Stomach (tissue), 19 donors: ENCODE measurements at places on chromosomes 5 and 9. TPM values are rescaled to one million over a fixed set of nuclear protein-coding genes. Genes with fewer than 3 reads are reported as not detected.

GRCh38 chr5:40909264-40909663, at the start of gene C7:
C7 (plus strand) TSS chr5:40909497; CDS start chr5:40909611, 114 bp downstream.
- no peak for DNase-seq

DNA sequence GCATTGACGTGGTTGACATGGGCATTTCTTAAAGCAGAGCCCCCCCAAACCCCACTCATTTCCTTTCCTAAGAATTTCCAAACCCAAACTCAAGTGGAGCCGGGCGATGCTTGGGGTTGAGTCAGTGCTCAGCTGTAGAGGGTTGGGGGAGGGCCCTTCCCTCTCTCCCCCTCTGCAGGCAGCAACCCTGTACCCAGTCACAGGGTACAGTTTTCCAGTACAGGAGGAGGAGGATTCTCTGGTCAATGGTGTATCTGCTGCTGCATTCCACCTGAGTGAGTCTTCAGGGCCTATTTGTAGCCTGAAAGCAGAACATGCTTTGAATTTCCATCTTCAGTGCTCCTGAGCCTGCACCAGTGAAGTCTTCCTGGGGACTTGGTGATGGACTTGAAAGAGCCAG, 55.8 kb downstream of the ENTREP1 start:
- DNase-seq: no peak

LCN15 gene
- not detected for total RNA-seq

DNA sequence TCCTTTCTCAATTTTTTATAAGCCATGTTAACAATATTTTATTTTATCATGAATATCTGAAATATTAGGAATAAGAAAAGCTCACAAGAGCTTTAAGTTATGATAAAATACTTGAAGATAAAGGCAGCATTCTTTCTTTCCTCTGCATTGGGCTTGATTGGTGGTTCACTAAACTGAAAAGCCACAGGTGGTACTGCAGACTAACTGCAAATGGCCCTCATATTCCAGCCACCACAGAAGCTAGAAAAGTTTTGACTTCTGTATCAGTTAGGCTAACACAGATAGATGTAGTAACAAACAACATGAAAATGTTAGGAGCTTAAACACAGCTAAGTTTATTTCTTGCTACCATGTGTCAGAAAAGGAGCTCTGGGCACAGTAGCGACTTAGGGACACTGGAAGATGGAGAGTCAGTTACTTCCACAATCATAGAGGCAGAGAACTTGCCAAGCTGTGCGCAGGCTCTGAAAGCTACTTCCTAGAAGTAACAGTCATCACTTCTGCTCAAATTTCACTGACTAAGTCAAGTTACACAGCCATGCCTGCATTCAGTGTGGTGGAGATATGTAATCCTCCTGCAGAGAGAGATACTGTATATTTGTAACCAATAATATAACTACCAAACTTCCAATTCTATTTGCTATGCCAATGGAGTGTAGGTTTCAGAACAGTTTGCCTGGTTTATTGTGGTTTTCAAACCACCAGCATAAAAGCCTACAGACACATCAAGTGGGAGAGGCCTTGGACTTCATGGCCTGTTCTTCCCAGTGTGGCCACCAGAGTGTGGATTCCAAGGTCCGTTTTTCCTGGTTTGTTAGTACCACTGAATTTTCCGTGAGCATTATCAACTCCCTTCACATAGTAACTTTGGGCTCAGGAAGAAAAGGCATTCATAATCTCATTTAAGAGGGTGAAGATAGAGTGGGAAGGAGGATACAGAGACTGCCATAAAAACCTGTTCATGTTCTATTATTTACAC, 268.3 kb downstream of the PJA2 start:
- no peak for DNase-seq

AMBP gene
- not detected for total RNA-seq

GRCh38 chr9:111118256-111118948, 80.1 kb upstream of the LPAR1 start:
- DNase-seq: no peak

GRCh38 chr5:177312649-177313181, 1.0 kb upstream of the MXD3 start:
- peak; percentile 66 for DNase-seq

GRCh38 chr9:133627341-133627740, 8.8 kb upstream of the DBH start:
- DNase-seq: no peak

GRCh38 chr5:9653811-9654210, 23.7 kb upstream of the TAS2R1 start:
- DNase-seq: peak; percentile 43

MARCHF3 gene
- not detected for total RNA-seq

CAPSL gene
- total RNA-seq: not detected

- peak; percentile 40 for DNase-seq
Observed at GRCh38 chr9:37994639-37995347, 74.2 kb downstream of the SHB start.

DNA sequence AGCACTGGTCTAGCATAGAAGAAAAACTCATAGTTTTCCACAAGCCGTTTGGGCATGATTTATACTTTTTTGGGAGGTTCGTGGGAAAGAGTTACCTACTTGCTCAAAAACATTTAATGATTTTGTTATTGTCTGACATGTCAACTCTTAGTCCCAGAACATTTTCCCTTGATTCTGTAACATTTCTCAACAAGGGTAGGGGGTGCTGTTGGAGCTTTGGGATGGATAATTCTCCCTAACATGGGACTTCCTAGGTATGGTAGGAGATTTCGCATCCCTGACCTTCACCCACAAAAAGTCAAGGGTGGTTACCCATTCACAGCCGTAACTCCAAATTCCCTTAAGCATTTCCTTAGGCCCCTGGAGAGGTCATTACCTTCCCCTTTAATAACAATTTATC, 378.0 kb downstream of the YTHDC2 start:
- DNase-seq: no peak

- no peak for DNase-seq
Observed at GRCh38 chr5:141839015-141839513, 39.1 kb downstream of the PCDH1 start.

DNA sequence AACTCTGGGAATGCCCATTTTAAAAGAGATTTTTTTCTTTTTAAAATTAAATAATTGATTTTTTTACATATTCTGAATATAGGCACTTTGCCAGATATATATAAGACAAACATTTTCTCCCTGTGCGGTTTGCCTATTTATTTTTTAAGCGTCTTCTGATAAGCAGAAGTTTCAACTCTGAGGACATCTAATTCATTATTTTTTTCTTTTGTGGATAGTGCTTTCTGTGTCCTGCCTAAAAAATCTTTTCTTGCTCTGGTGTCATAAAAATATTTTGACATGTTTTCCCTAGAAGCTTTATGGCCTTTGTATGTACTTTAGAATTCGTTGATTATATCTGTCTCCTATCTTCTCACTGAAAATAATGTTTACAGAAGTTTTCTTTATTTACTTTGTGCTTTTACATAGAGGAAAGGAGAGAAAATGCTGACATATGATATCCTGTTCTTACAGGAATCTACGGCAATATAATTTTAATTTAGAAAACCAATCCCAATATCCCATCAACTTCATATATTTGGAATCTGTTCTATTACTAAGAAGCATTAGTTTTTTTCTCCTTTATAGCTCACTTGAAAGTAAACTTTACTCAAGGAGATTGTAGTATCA, 111.9 kb upstream of the EFNA5 start:
- no peak for DNase-seq

DNA sequence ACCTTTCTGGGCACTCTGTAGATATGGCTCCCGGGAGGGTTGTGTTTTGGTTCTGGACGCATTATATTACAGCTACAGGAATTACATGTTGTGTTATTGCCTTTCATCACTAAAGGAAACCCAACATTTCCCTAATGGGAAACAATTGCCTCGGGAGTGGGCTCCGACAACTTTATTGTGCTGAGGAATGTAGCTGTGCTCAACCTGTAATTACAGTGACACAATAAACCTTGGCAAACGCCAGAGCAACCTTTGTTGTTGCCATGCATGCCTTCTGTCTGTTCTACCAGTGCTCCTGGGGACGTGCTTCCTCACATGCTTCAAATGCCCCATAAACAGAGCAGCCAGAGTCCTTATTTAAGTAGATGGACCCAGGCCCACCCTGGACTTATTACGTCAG, 182.4 kb downstream of the DIRAS2 start:
- no peak for DNase-seq

DNA sequence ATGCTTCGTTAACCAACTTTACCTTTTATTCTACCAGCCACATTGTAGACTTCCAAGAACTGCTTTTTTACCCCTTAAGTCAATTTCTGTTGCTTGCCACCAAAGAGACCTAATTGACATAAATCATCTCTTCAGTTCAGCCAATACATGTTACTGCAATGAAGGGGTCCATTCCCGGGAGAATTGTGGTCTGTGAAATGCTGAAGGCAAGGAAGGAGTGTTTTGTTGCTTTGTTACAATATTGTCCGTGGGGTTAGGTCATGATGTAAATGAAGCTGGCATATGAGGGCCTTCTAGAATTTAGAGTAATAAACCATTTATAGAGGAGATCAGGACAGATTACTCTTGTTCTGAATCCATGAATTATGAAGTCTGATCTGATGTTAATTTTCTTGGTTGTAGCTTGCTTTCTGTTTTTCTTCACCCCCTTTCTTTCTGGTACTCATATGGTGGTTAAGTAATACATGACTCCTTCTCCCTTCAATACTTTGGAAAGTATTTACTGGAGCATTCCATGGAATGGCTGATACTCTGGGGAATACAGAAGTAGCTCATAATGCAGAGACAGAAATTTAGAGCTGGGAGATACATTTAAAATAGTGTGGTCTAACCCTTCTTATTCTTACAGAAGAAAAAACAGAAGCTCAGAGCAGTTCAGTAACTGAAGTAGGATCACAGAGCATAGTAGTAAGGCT, 297.0 kb upstream of the CLINT1 start:
- no peak for DNase-seq

GRCh38 chr9:84754881-84755280, 85.4 kb downstream of the NTRK2 start:
- DNase-seq: peak; percentile 10

DNA sequence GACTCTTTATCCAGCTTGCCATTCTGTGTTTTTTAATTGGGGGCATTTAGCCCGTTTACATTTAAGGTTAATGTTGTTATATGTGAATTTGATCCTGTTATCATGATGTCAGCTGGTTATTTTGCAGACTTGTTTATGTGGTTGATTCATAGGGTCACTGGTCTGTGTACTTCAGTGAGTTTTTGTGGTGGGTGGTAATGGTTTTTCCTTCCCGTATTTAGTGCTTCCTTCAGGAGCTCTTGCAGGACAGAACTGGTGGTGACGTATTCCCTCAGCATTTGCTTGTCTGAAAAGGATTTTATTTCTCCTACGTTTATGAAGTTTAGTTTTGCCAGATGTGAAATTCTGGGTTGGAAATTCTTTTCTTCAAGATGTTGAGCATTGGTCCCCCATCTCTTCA, 381.1 kb downstream of the MAN2A1 start:
- DNase-seq: no peak

HTR1A gene
- not detected for total RNA-seq

FAXDC2 gene
- 65.2 TPM for total RNA-seq

- no peak for DNase-seq
Observed at GRCh38 chr5:54453046-54453445, 2.5 kb upstream of the HSPB3 start.

DNA sequence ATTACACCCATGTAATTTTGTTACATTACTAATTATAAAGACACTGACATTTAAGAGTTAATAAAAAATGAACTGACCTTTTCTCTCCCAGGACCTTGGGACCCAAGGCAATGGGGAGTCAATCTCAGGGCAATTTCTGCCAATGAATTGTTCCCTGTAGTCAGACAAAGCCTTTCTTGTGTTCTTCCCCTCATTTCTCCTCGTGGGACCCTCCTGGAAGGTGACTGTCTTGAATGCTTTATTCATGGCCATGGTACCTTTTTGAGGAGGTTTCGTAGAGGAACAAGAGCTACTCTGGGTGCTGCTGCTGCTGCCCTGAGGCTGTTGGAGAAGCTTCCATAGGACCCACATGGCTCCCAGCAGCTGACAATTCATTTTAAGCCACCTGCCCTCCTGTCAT, 190.3 kb downstream of the SNX18 start:
- DNase-seq: no peak

GM2A gene
- total RNA-seq: 57.2 TPM

GRCh38 chr9:127018935-127019334, 103.5 kb downstream of the ANGPTL2 start:
- DNase-seq: no peak

- no peak for DNase-seq
Observed at GRCh38 chr9:86356871-86357866, 3.0 kb upstream of the TUT7 start.

LECT2 gene
- not detected for total RNA-seq

N4BP3 gene
- total RNA-seq: 2.7 TPM

COL27A1 gene
- total RNA-seq: 26.3 TPM

CLINT1 gene
- 166 TPM for total RNA-seq

DNA sequence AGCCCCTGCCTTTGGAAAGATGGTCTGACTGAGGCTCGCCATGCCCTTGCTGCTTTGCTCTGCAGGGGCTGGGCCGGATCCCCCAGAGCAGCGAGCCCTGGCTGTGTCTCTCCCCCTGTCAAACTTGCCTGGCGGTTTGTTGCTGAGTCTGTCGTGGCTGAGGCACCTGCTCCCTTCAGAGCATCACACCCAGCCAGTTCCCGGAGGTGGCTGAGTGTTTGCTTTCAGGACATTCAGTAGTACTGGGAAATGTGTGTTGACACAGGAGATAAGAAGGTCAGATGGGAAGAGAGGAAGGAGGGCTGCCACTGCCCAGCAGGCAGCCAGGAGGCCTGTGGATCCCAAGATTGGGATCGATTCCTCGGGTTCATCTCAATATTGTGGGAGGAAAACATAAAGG, 62.9 kb downstream of the GADD45G start:
- peak; percentile 85 for DNase-seq

- no peak for DNase-seq
Observed at GRCh38 chr5:98296426-98296825, 477.0 kb upstream of the RGMB start.

SPACA9 gene
- 0.29 TPM for total RNA-seq

DNA sequence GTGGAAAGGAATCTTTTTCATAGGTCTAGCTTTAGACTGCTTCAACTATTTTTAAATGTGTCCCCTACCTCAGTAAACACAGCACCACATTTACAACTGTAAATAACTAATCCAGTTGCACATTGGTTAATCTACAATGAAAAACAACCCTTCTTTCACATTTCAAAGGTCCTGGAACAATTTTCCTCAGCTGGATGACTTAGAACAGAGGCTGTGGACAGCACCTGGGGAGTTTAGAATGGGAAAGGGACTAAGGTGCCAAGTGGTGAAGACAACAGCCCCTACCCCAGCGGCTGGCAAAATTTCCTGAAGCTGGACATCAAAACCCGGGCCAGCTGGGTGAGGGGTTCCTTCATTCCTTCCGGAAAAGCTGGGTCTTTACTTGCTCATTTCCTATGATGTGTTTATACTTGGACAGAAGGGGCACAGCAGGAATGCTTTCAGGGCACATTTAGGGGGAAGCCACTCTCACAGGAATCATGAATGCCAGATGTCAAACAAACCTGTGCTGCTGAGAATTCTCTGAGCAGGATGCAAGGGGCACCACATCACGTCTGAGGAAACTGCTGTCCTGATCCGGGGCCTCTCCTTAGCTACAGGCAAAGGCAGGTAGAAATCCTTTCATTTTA, 158.3 kb downstream of the NR2F1-AS1 start:
- no peak for DNase-seq

GRCh38 chr5:180054226-180054625, 17.3 kb downstream of the RNF130 start:
- no peak for DNase-seq
